ENCODE measurements at places on chromosomes 13 and 19. TPM values are rescaled to one million over a fixed set of nuclear protein-coding genes. Genes with fewer than 3 reads are reported as not detected.

GRCh38 chr13:66154976-66155375, 1075.2 kb downstream of the PCDH9 start:
- DNase-seq: no peak

CGB5 gene
- total RNA-seq: not detected

DNA sequence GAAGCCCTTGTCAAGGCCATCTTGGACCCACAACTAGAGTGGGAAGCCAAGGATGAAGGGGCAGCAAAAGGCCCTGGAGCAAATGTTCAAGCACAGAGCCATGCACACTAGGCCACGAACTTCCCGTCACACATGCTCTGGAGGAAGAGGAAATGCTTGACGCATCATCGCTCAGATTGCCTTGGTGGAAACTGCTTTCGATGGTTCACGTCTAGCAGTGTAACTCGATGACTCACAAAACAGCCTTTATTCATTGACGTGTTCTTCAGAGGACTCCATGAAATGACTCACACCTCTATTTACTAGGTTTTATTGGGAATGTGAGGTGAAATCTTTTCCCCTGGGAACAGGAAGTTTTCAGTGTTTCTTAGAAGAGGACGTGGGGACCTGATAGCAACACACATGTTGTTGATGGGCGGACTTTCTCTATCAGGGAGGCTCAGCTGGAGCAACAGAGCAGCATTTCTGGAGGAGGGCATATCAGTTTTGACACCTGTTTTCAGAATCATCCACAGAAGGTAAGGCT, 79.8 kb upstream of the FLT1 start:
- no peak for DNase-seq

SRRM5 gene
- total RNA-seq: 0.25 TPM

ZIM2 gene
- total RNA-seq: not detected

CFAP97D2 gene
- total RNA-seq: not detected

GRCh38 chr13:98965325-98965724, 12.5 kb downstream of the DOCK9 start:
- DNase-seq: no peak

METTL21C gene
- total RNA-seq: not detected

Measured in activated T-cell treated with anti-CD3 and anti-CD28 coated beads, Interleukin-2, amount 50 U/mL, for 4 hours (primary cell).